NCI-H774 (cell line): ENCODE measurements at places on chromosomes 11 and 22.

DNA sequence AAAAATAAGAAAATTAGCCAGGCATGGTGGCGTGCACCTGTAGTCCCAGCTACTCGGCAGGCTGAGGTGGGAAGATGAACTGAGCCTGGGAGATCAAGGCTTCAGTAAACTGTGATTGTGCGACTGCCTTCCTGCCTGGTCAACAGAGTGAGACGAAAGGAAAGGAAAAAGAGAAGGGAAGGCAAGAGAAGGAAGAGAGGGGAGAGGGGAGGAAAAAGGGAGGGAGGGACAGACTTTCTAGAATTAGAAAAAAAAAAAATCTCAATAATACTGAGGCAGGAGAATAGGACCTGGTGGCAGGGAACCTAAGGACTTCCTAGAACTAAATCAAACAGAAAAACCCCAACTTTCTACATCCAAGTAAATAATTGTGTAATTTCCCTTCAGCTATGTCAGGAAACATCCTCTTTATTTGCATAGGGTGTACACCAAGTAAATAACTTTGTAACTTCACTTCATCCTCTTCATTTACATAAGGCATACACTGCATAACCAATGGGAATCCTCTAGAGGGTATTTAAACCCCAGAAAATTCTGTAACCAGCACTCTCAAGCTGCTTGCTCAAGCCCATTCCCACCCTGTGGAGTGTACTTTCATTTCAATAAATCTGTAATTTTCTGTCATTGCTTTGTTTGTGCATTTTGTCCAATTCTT, 8.7 kb downstream of the SBF2 start:
- DNase-seq = no peak

- no peak for DNase-seq
Measured at GRCh38 chr11:34893416-34893815, 22.8 kb downstream of the APIP start.

- no peak for DNase-seq
Measured at GRCh38 chr22:46625113-46625842, 5.1 kb downstream of the GRAMD4 start.

GRCh38 chr22:37967147-37967546, 13.6 kb downstream of the POLR2F start:
- DNase-seq = no peak
